ENCODE measurements at places on chromosomes 2 and 18. TPM values are rescaled to one million over a fixed set of nuclear protein-coding genes. Genes with fewer than 3 reads are reported as not detected.

The UPP2 gene
- not detected for total RNA-seq

The PLCL1 gene
- total RNA-seq: not detected

The SNTG2 gene
- not detected for total RNA-seq

The TUBB8B gene
- not detected for total RNA-seq

The LMAN1 gene
- total RNA-seq: 60.8 TPM

The SLC4A3 gene
- total RNA-seq: 13.5 TPM

The PSMA8 gene
- total RNA-seq: not detected

The CRACDL gene
- total RNA-seq: 2.4 TPM

The ABCG8 gene
- total RNA-seq: 0.03 TPM

The FSHR gene
- total RNA-seq: not detected

The MPP4 gene
- total RNA-seq: not detected

The GPR75 gene
- 2.5 TPM for total RNA-seq

The PRR30 gene
- not detected for total RNA-seq

The NAT8 gene
- not detected for total RNA-seq

The CFAP65 gene
- 0.33 TPM for total RNA-seq

The ZNF513 gene
- 25.3 TPM for total RNA-seq

All from Panc1 (cell line).